ENCODE measurements at places on chromosomes 7 and 10. TPM values are rescaled to one million over a fixed set of nuclear protein-coding genes. Genes with fewer than 3 reads are reported as not detected.

Gene TMEM273
- 58.0 TPM for total RNA-seq

Gene OR13A1
- total RNA-seq = not detected

DNA sequence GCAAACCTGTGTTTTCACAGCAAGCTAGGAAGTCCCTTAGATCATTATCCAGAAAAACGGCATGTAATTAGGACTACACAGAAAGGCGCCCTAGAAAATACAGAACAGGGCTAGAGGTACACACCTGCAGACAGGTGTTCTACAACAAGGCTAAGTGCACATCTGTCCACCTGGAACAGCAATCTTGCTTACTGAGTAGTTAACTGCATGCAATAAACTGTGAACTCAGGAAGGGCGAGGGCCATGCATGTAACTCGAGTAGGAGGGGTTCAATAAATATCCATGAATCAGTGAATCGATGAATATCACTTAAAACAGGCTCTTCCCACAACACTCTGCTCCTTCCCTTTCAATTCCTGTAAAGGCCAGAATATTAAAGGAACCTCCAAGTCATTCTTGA, 22.0 kb downstream of the FAM171A1 start:
- DNase-seq = no peak
- no peaks in the 10 kb centered on the region for H3K27me3 ChIP-seq
- no peak overlapping the region for H3K27ac ChIP-seq
- no peaks in the 10 kb centered on the region for H3K36me3 ChIP-seq
- H3K4me1 ChIP-seq = no peaks in the 10 kb centered on the region

GRCh38 chr7:22675917-22676343, 51.1 kb upstream of the IL6 start:
- DNase-seq = no peak
- no peaks in the 10 kb centered on the region for H3K36me3 ChIP-seq
- no peak overlapping the region for H3K27ac ChIP-seq
- no peaks in the 10 kb centered on the region for H3K27me3 ChIP-seq
- peaks cover 79% of the 10 kb centered on the region for H3K4me1 ChIP-seq
- H3K4me3 ChIP-seq = peak overlapping the region; percentile 10

DNA sequence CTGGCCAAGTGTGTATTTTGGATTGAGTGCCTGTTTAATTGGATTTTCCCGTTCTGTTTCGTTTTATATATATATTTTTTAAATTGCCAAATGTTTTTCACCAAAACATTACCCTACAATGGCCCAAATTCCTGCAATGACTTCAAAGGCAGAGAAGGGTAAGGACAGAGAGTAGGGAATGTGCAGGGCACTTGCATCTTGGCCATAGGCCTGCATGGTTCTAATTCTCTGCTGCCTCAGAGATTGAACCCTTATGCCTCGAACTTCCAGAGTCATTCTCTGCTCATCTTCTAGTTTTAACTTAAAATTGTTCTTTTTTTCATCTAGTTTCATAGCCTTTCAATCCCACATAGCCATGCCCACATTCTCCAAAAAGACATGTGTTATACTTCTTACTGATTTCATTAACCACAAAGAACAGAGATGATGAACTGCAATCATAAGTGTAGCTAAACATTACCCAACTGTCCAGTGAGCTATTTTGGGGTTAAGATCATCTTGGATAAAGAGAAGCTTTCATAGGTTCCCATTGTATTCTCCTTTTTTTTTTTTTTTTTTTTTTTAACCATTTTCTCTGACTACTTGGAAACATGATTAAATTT, 177.6 kb downstream of the PLXDC2 start:
- no peaks in the 10 kb centered on the region for H3K27me3 ChIP-seq
- H3K27ac ChIP-seq = no peak overlapping the region
- H3K4me1 ChIP-seq = no peaks in the 10 kb centered on the region
- H3K36me3 ChIP-seq = no peaks in the 10 kb centered on the region
- no peak overlapping the region for H3K4me3 ChIP-seq
- no peak for DNase-seq

- H3K4me3 ChIP-seq = no peak overlapping the region
- no peaks in the 10 kb centered on the region for H3K36me3 ChIP-seq
- no peaks in the 10 kb centered on the region for H3K4me1 ChIP-seq
Observed at GRCh38 chr10:36789974-36790373, 335.4 kb upstream of the ANKRD30A start.

Gene PON1
- not detected for total RNA-seq

DNA sequence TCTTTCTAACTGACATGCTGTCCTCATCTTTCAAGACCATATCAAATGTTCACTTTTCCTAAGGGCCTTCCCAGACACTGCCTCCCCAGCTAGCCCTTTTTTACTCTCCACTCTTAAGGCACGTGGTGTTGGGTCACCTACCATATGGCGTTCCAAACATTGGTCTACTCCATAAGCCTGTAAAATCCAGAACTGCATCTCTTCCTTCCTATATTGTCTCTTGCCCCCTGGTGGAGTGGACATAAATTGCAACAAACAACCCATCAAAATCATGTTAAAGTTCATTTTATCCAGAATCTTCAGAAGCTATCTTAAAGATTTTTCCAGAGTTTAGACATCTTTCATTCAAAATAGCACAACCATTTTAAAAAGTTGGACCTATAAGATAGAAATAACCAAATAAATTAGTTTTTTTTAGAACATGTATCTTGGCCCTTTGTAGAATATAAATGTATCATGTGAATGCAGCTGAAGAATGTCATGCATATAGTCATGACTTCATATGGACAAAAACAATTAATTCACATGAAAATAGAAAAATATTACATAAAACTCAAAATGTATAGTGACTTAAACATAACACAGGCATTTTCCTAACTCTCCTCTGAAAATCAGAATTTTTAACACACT, 180.6 kb upstream of the CHRM2 start:
- DNase-seq = no peak
- H3K4me1 ChIP-seq = no peaks in the 10 kb centered on the region
- no peak overlapping the region for H3K4me3 ChIP-seq
- no peak overlapping the region for H3K27ac ChIP-seq
- no peaks in the 10 kb centered on the region for H3K36me3 ChIP-seq

- H3K36me3 ChIP-seq = no peaks in the 10 kb centered on the region
- H3K4me1 ChIP-seq = peaks cover 4% of the 10 kb centered on the region
- peaks cover 60% of the 10 kb centered on the region for H3K27me3 ChIP-seq
- no peak overlapping the region for H3K27ac ChIP-seq
Observed at GRCh38 chr10:110162741-110163145, 44.7 kb upstream of the MXI1 start.

GRCh38 chr10:101014966-101015581, 15.5 kb downstream of the LZTS2 start:
- H3K27me3 ChIP-seq = peaks cover 20% of the 10 kb centered on the region
- H3K4me1 ChIP-seq = peaks cover 13% of the 10 kb centered on the region
- no peaks in the 10 kb centered on the region for H3K36me3 ChIP-seq
- H3K27ac ChIP-seq = no peak overlapping the region
- H3K4me3 ChIP-seq = no peak overlapping the region
- DNase-seq = no peak

Gene NRCAM
- 0.27 TPM for total RNA-seq

Gene SLC26A3
- total RNA-seq = not detected

Gene PLXNA4
- not detected for total RNA-seq

GRCh38 chr10:84356928-84357327, 28.5 kb downstream of the CCSER2 start:
- H3K4me3 ChIP-seq = no peak overlapping the region
- H3K27ac ChIP-seq = no peak overlapping the region
- H3K4me1 ChIP-seq = peaks cover 83% of the 10 kb centered on the region
- no peaks in the 10 kb centered on the region for H3K36me3 ChIP-seq
- no peaks in the 10 kb centered on the region for H3K27me3 ChIP-seq

GRCh38 chr7:24912424-24912823, 67.6 kb downstream of the OSBPL3 start:
- H3K36me3 ChIP-seq = no peaks in the 10 kb centered on the region
- no peak for DNase-seq
- no peak overlapping the region for H3K27ac ChIP-seq
- no peaks in the 10 kb centered on the region for H3K27me3 ChIP-seq

Gene ARHGAP19
- 23.3 TPM for total RNA-seq

DNA sequence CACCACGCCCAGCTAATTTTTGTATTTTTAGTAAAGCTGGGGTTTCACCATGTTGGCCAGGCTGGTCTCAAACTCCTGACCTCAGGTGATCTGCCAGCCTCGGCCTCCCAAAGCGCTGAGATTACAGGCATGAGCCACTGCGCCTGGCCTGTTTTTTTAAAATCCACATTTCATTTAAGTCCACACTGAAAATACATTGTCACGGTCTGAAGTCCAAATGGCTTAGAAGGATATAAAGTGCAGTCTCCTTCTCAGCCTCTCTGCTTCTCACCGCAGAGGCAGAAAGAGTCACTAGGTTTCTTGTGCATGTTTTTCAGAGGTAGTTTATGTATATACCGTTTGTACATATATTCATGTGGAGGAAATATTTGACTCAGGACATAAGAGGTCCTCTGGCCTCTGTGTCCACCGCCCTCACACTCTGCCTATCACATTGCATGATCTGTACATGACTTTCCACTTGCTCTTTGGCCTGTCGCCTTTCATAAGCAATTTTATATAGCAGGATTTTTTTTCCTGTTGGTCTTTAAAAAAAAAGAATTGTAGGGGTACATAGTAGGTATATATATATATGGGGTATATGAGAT, 42.9 kb downstream of the BLNK start:
- H3K27me3 ChIP-seq = no peaks in the 10 kb centered on the region
- DNase-seq = no peak
- no peaks in the 10 kb centered on the region for H3K4me1 ChIP-seq
- H3K4me3 ChIP-seq = no peak overlapping the region

DNA sequence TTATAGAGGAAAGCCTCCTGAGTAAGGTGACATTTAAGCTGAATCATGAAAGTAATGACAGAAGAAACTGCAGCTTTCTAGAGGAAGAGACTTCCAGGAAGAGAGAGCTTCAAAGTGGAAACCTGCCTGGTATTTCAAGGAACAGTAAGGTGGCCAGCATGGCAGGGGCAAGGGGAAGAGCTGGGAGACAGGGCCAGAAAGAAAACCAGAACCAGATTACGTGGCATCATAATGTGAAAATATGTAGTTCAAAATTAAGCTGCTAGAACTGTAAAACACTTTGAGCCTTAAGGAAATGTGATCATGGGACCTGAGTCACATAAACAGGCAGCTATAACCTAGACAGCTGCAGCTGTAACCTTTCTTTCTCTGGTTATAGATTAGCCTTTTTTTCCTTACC, 238.0 kb upstream of the FOXK1 start:
- no peak overlapping the region for H3K27ac ChIP-seq
- H3K4me3 ChIP-seq = no peak overlapping the region
- no peaks in the 10 kb centered on the region for H3K36me3 ChIP-seq
- no peaks in the 10 kb centered on the region for H3K27me3 ChIP-seq

DNA sequence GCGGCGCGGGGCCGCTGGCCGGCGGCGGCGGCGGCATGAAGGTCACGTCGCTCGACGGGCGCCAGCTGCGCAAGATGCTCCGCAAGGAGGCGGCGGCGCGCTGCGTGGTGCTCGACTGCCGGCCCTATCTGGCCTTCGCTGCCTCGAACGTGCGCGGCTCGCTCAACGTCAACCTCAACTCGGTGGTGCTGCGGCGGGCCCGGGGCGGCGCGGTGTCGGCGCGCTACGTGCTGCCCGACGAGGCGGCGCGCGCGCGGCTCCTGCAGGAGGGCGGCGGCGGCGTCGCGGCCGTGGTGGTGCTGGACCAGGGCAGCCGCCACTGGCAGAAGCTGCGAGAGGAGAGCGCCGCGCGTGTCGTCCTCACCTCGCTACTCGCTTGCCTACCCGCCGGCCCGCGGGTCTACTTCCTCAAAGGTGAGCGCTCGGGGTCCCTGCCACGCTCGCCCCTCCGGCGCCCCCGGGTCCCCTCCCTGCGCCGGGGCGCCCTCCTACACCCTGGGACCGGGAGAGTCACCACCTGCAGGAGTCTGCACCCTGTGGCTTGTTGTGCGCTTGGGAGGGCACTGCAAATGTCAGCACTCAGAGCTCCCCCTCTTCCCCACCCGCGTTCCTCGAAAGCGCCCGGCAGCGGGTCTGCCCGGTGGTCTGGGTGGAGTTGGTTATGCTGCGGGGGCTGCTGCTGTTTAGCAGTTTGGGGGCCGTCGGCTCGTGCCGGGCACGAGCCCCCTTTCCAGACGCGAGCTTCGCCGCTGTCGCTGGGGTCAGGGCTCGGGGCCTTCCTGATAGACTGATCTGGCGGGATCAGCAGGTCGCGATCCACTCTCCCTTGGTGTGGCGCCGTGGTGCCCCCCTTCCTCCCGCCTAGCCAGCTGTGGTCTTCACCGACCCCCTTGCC, 627 bp downstream of the DUSP5 start:
- no peaks in the 10 kb centered on the region for H3K36me3 ChIP-seq
- peak; percentile 64 for DNase-seq
- H3K4me1 ChIP-seq = peaks cover 63% of the 10 kb centered on the region
- peak overlapping the region; percentile 75 for H3K27ac ChIP-seq
- H3K4me3 ChIP-seq = peak overlapping the region; percentile 66

GRCh38 chr10:102678842-102679289, 34.6 kb downstream of the TRIM8 start:
- no peak for DNase-seq
- no peaks in the 10 kb centered on the region for H3K36me3 ChIP-seq
- H3K27ac ChIP-seq = no peak overlapping the region
- peaks cover 30% of the 10 kb centered on the region for H3K4me1 ChIP-seq
- H3K27me3 ChIP-seq = no peaks in the 10 kb centered on the region
- no peak overlapping the region for H3K4me3 ChIP-seq

DNA sequence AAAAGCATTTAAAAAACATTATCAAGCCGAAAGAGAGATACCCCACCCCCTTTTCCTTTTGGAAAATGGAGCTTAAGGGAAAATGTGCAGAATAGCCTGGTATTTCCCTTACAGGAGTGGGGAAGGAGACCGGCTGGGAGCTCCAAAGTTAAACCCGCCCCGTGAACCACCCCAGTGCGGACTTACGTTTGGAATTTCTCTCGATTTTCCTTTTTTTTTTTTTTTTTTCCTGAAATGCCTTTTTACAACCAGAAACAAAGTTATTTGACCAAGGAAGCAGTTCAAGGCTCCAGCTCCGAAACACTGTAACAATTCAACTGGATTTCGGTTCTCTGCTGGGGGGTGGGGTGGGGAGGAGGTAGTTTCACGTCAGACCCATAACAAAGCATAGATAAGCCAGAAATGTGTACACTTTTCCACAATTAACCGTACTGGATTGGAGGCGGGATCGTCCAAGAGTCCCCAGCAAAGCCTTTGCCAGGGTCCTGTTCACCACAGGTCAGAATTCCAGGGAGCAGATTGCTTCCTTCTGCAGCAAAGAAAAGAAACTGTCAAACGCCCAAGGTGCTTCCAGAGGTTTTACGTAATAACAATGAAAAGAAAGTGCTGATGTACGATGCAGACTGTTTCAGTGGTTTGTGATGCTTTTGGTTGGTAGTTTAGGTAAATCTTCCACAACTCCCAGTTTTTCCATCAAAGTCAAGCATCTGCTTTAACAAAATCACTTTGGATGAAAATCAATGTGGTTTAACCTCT, 6.7 kb downstream of the SKIDA1 start:
- no peak for DNase-seq
- peaks cover 37% of the 10 kb centered on the region for H3K4me1 ChIP-seq
- H3K36me3 ChIP-seq = no peaks in the 10 kb centered on the region
- no peak overlapping the region for H3K27ac ChIP-seq
- H3K4me3 ChIP-seq = no peak overlapping the region
- H3K27me3 ChIP-seq = peaks cover 61% of the 10 kb centered on the region

GRCh38 chr7:37921876-37922275, 1.4 kb downstream of the EPDR1 start:
- no peak for DNase-seq
- H3K4me1 ChIP-seq = no peaks in the 10 kb centered on the region
- H3K27ac ChIP-seq = no peak overlapping the region
- no peaks in the 10 kb centered on the region for H3K36me3 ChIP-seq
- H3K27me3 ChIP-seq = peaks cover 2% of the 10 kb centered on the region
- H3K4me3 ChIP-seq = no peak overlapping the region

- peaks cover 21% of the 10 kb centered on the region for H3K4me1 ChIP-seq
- peak overlapping the region; percentile 22 for H3K4me3 ChIP-seq
- DNase-seq = no peak
Observed at GRCh38 chr7:1741751-1742554, 71.9 kb downstream of the ELFN1 start.

Gene RBM17
- 269 TPM for total RNA-seq

Gene RNLS
- 7.0 TPM for total RNA-seq

All from CD8-positive, alpha-beta memory T cell (primary cell).